Stomach (tissue), 19 donors: ENCODE measurements at places on chromosomes 4 and X.

- DNase-seq = no peak
Observed at GRCh38 chrX:39836802-39837420, 260.8 kb downstream of the BCOR start.

GRCh38 chr4:185171373-185172071 lies 28.5 kb downstream of the SLC25A4 start:
- DNase-seq = no peak

DNA sequence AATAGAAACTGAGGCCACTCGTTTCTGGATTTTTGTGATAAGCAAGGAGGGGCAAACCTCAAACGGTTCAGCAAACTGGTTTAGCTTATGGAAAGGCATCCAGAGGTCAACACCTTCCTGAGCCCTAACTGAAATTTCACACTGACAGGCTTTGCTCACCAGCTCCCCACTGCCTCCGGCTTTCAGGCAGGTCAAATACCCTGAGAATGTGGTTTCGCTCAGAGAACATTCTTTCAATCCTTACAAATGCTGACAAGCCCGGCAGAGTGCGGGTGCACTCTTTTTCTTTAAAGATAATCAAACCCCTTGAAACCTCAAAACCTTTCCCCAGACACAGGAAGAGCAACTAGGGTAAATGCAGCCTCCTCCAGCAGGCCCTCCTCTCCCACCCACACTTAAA lies 41.5 kb downstream of the CD40LG start:
- no peak for DNase-seq

GRCh38 chr4:94469221-94469784 lies 17.6 kb downstream of the PDLIM5 start:
- DNase-seq = no peak

- peak; percentile 79 for DNase-seq
Observed at GRCh38 chr4:77818602-77819403, at the start of gene CNOT6L. Gene CNOT6L (minus strand): TSS chr4:77819368. CDS start chr4:77819308, 60 bp downstream.

GRCh38 chrX:17374619-17375366 lies at the start of gene NHS:
Gene NHS (plus strand): TSS chrX:17375200. CDS start chrX:17375758, 558 bp downstream.
- DNase-seq = peak; percentile 92

DNA sequence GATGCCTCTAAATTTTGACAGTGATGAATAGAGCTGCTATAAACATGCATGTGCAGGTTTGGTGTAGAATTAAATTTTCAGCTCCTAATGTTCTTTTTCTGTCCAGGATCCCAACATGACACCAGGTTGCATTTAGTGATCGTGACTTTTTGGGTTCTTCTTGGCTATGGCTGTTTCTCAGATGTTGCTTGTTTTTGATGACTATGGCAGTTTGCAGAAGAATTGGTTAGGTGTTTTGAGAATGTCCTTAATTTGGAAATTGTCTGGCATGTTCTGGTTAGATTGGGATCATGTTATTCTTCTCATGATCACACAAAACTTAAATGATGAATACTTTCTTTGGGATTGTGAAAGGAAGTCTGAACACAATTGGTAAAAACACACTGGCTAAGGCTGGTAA lies 3.7 kb upstream of the FGFBP1 start:
- DNase-seq = no peak

GRCh38 chr4:102387552-102388150 lies 42.4 kb upstream of the SLC39A8 start:
- DNase-seq = no peak

- no peak for DNase-seq
Observed at GRCh38 chr4:53782458-53782845, 191.2 kb upstream of the LNX1 start.

DNA sequence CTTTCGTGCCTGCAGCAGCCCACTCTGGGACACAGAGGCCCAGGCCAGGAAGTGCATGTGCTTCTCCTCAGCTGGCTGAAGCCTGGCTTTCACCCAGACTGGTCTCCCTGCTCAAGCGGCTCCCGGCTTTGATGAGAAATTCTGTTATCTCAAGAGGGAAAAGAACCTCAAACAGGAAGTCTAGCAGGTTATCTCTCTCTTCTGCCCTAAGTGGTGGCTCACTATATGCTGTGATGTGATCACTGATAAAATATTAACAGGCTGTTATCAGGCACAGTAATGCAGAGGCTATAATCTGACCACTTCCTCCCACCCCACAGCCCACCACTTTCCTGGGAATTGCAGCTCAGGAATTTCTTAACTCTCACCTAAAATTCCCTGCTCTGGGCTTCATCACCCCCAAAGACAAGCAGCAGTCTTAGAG lies 13.3 kb downstream of the CLDN2 start:
- DNase-seq = peak; percentile 54
